ENCODE measurements at places on chromosomes 7 and 10. TPM values are rescaled to one million over a fixed set of nuclear protein-coding genes. Genes with fewer than 3 reads are reported as not detected.

The LRGUK gene
- polyA plus RNA-seq: 1.6 TPM

GRCh38 chr7:45035893-45036292 is 35.9 kb downstream of the CCM2 start:
- DNase-seq: no peak

DNA sequence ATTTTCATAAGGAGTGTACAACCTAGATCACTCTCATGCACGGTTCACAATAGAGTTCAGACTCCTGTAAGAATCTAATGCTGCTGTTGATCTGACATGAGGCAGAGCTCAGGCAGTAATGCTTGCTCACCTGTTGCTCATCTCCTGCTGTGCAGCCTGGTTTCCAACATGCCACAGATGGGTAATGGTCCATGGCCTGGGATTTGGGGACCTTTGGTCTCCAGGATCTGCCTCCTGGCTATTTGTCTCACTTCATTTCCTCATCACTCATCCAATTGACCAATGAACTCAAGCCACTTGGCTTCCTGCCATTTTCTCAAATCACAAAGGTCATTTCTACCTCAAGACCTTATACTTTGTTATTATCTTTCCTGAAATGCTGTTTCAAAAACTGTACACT is 786.1 kb downstream of the ANKRD7 start:
- DNase-seq: no peak

- DNase-seq: no peak
These were observed 21.7 kb downstream of the ABCA13 start for GRCh38 chr7:48192996-48193395.

DNA sequence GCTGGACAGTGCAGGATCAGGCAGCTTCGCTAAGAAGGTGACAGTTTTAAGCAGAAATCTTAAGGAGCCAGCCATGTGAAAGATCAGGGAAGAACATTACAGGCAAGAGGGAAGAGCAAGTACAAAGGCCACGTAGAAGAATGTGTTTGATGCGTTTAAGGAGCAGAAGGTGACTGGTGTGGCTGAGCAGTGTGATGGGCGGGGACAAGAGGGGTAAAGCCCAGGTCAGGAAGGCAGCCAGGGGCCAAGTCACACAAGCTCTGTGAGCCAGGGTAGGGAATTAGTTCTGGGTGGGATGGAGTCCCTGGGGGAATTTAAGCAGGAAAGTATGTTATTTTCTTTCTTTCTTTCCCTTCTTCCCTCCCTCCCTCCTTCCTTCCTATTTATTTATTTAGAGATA is 166.9 kb downstream of the SH3PXD2A start:
- DNase-seq: no peak

DNA sequence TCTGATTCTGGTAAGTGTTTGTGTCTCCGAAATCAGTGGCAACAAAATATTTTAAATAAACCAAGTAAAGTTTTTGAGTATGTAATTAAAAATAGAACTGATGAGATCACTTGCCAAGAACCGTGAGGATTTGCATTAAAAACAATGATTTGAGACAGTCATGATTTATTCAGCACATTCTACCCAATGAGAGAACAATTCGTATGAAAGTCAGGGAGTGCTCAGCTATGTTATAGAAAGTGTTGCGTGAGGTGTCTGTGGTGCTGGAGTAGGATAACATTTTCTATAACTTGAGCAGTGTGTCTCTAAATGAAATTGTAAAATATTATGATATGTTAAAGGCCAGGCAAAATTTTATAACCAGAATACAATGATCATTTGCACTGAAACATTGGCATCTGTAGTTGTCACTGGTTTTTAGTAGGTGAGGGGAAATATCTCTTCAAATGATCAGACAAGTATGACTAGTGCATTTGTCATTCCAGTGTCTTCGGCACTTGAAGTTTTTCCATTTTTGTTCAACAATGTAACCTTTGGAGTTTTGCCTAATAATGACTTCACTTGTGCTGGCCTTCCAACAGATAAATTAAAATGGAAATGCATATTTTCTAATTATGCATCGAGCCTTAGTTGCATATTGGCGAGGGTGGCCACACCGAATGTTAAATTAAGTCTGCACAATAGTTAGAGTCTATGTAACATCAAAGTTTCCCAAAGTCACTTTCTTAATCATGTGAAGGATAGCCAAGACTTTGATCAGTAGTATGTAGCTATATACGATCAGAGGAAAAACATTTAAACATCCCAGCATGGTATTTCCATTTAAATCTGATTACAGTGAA is 335.9 kb downstream of the GFRA1 start:
- no peak for DNase-seq

The HOXA9 gene
- polyA plus RNA-seq: 112 TPM

DNA sequence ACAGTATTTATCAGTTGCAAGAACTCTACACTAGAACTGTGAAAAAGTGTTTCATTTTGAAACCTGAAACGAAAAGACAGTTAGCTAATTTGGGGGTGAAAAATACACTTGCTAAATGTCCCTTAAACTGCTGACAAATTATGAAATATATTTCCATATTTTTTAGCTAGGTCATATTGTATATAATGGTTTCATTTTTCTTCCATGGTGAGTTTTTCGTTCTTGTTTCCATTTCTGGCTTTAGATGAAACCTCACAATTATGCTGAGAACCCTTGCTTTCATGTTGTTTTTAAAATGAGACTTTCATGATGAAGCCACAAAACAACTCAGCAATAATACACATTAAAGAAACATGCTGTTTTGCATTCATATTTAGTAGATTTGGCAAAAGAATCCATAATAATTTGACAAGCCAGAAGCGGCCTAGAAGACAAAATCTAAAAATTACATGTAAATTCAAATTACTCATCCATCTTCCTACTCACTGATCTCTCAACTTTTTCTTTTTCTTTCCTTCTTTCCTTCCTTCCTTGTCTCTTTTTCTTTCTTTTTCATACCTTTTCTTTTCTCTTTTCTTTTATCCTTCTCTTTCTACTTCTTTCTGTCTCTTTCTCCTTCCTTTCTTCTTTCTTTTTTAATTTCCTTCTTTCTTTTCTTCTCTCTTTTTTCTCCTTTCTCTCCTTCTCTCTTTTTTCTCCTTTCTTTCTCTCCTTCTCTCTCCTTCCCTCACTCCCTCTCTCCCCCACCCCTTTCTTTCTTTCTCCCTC is 46.5 kb upstream of the ITGB8 start:
- DNase-seq: no peak

- no peak for DNase-seq
These were observed 19.6 kb downstream of the CEP55 start for GRCh38 chr10:93516006-93516380.

DNA sequence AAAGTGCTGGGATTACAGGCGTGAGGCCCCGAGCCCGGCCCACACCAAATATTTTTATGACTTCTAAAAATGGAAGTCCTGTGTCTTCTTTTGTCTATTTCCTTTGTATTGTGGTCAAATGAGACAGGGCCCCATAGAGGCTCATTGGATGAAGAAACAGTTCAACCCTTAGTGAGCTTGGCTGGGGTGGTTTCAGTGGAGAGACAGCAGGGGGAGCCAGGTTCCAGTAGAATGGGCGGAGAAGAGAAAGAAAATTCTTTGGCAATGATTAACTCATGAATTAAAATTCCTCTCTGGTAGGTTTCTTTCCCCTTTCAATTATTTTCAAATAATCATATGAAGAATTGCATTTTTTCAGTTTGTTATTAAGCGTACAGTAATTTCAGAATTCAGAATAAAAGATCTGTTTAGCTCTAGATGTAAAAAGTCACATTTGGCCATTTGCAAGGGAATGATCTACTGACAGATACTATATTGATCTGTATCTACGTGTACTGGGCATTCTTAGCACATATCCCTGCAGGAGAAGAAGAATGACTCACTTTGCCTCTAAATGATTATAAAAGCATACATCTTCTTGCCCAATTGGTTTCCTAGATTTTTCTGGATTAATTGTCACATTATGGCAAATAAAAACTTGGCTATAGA is 43.2 kb downstream of the PNLIPRP3 start:
- no peak for DNase-seq

- DNase-seq: no peak
These were observed 282.4 kb downstream of the CELF2 start for GRCh38 chr10:11300026-11300425.

DNA sequence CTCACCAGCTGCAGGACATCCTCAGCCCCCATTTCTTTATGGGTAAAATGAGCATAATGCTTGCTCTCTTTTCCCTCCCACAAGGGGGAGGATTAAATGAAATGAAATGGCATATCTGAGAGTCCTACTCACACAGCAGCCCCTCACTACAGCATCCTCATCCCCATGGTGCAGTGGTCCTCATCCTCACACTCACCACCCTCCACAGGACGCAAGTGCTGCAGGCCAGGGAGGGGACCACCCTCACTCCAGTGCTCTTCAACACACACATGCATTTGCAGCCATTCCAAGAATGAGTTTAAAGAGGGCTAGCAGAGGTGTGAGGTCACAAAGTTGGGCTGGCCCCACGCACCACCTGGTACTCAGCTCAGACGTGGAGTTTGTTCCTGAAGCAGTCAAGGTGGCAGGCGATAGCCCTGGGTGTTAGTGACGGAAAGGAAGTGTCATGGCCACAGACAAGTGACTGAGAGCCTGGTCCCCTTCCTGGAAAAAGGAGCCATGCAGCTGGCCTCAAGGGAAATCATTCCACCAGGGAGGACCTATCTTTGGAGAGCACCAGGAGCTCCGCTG is 234.0 kb downstream of the TNS3 start:
- no peak for DNase-seq

- no peak for DNase-seq
These were observed 393.2 kb upstream of the FOXK1 start for GRCh38 chr7:4288791-4289394.

- DNase-seq: no peak
These were observed 15.5 kb downstream of the STX1A start for GRCh38 chr7:73703757-73704639.

- no peak for DNase-seq
These were observed 351.9 kb downstream of the CXCL12 start for GRCh38 chr10:44033008-44033407.

DNA sequence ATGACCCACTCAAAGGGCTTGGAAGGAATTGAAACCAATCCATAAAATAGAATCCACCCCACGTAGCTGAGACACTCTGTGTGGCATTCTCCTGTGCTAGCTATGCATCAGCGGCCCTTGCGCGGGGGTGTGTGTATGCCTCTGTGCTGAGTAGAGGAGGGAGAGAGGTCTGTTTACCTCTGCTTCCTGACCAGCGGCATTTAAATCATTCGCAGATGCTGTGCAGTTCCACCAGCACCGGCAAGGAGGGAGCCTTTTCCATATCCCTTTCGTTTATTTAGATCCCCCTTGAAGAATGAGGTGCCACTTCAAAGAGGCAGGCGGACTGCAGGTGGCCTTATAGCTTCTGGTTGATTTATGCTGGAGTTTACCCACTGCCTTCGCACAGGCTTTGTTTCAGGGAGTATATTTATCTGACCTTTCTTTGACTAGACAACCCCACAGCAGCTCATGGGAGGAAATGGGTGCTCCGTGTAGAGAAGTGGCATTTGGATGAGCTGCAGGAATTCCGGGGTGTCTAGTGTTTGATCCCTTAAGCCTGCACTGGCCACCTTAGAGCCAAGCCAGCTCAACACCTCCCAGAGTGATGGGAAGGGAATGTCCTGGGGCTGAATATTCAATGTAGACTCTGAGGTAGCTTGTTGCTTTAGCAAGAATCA is 11.4 kb downstream of the C10orf53 start:
- no peak for DNase-seq

- no peak for DNase-seq
These were observed 132.2 kb upstream of the NPVF start for GRCh38 chr7:25360451-25360850.

The OR6B1 gene
- polyA plus RNA-seq: not detected

All from right renal pelvis (tissue), 4 donors.